ENCODE measurements at places on chromosomes 2 and 18. TPM values are rescaled to one million over a fixed set of nuclear protein-coding genes. Genes with fewer than 3 reads are reported as not detected.

The PROKR1 gene
- 0.08 TPM for total RNA-seq

The IL37 gene
- total RNA-seq: not detected

The RGPD3 gene
- total RNA-seq: not detected

The PSTPIP2 gene
- 33.0 TPM for total RNA-seq

The CCDC178 gene
- total RNA-seq: not detected

The ATP6V1C2 gene
- not detected for total RNA-seq

The TMEM214 gene
- 74.4 TPM for total RNA-seq

The CYTIP gene
- 247 TPM for total RNA-seq

The KCNG2 gene
- total RNA-seq: not detected

The ABCG5 gene
- not detected for total RNA-seq

The MC4R gene
- not detected for total RNA-seq

The SERPINB7 gene
- not detected for total RNA-seq

The RAD51AP2 gene
- not detected for total RNA-seq

The DYTN gene
- total RNA-seq: not detected

The ATP8B1 gene
- 0.15 TPM for total RNA-seq

The SCYGR3 gene
- total RNA-seq: not detected

The CD207 gene
- total RNA-seq: not detected

The DNAJC10 gene
- 71.1 TPM for total RNA-seq

The REG1B gene
- not detected for total RNA-seq

The TEKT4 gene
- total RNA-seq: not detected

The MYO3B gene
- 0.31 TPM for total RNA-seq

The PIAS2 gene
- 27.0 TPM for total RNA-seq

The TTR gene
- not detected for total RNA-seq

The POTEC gene
- total RNA-seq: not detected

The C2orf78 gene
- not detected for total RNA-seq

The LDLRAD4 gene
- total RNA-seq: 38.3 TPM

The ALK gene
- not detected for total RNA-seq

The PRKAG3 gene
- not detected for total RNA-seq

The VWC2L gene
- not detected for total RNA-seq

The ACVR1C gene
- total RNA-seq: 0.44 TPM

The IFIH1 gene
- 15.8 TPM for total RNA-seq

The CFC1 gene
- not detected for total RNA-seq

The ZNF521 gene
- not detected for total RNA-seq

The TBR1 gene
- total RNA-seq: not detected

The OXER1 gene
- not detected for total RNA-seq

The PLEK gene
- total RNA-seq: 20.0 TPM

The GAREM1 gene
- not detected for total RNA-seq

The MAP3K19 gene
- total RNA-seq: not detected

The FBXO41 gene
- total RNA-seq: 39.4 TPM

The TMEM237 gene
- 19.4 TPM for total RNA-seq

The SLC23A3 gene
- 2.9 TPM for total RNA-seq

The MAP3K20 gene
- 10.5 TPM for total RNA-seq

The EIPR1 gene
- 39.1 TPM for total RNA-seq

The CRYBA2 gene
- total RNA-seq: not detected

The TCF7L1 gene
- not detected for total RNA-seq

The COL6A3 gene
- total RNA-seq: 15.8 TPM

The RTKN gene
- 1.2 TPM for total RNA-seq

The MC5R gene
- not detected for total RNA-seq

The TANK gene
- total RNA-seq: 73.5 TPM

The SPDYA gene
- total RNA-seq: 0.89 TPM

The SLC14A1 gene
- total RNA-seq: 2.5 TPM

The SCN7A gene
- not detected for total RNA-seq

The IL1RL1 gene
- 0.48 TPM for total RNA-seq

The ERICH2 gene
- not detected for total RNA-seq

The KYNU gene
- not detected for total RNA-seq

The GPR39 gene
- total RNA-seq: not detected

The UGT1A10 gene
- total RNA-seq: not detected
